Cardiac muscle cell (in vitro differentiated cells and primary cell): ENCODE measurements at places on chromosomes 11 and 22. TPM values are rescaled to one million over a fixed set of nuclear protein-coding genes. Genes with fewer than 3 reads are reported as not detected.
A peak's percentile ranks its signal among the peaks of the same experiment; 100 is the strongest.

DNA sequence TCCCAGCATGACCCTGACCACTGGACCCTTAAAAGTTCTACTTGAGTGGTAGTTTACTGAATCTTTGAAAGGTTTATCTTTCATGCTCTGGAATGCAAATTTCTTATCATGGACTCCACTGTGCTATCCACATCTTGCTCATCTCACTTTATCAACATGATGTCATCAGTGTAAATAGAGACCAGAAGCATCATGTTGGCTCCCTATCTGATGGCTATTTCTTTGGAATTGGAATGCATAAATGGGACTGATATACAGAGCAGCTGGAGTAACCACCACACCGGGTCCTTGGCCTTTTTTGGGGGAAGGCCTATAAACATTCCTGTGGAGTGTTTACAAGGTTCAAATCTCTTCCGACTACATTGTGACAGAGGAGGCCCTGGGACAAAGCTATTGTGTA lies 74.1 kb upstream of the CEP126 start:
- DNase-seq, result no peak
- no peak overlapping the region for H3K27ac ChIP-seq
- no peaks in the 10 kb centered on the region for H3K4me1 ChIP-seq
- no peaks in the 10 kb centered on the region for H3K36me3 ChIP-seq
- no peak overlapping the region for H3K4me3 ChIP-seq
- no peaks in the 10 kb centered on the region for H3K27me3 ChIP-seq

DNA sequence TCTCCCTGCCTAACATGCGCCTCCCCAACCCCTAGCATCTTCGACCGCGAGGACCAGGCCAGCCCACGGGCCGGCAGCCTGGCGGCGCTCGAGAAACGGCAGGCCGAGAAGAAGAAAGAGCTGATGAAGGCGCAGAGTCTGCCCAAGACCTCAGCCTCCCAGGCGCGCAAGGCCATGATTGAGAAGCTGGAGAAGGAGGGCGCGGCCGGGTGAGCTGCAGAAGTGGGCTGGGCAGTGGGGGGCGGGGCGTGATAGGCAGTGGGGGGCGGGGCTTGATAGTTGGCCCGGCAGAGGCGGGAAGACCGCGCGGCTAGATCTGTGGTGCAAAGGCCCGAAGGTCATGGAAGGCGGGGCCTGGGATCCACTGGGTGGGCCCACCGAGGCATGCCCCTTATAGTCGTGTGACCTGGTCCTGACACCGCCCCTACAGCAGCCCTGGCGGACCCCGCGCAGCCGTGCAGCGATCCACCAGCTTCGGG lies 8.7 kb downstream of the SELENOM start:
- H3K4me3 ChIP-seq, result no peak overlapping the region
- no peak overlapping the region for H3K27ac ChIP-seq
- H3K27me3 ChIP-seq, result no peaks in the 10 kb centered on the region
- H3K36me3 ChIP-seq, result no peaks in the 10 kb centered on the region
- peak; percentile 70 for DNase-seq
- peaks cover 4% of the 10 kb centered on the region for H3K4me1 ChIP-seq

- no peak overlapping the region for H3K27ac ChIP-seq
- no peaks in the 10 kb centered on the region for H3K27me3 ChIP-seq
- no peak for DNase-seq
- no peak overlapping the region for H3K4me3 ChIP-seq
- H3K36me3 ChIP-seq, result no peaks in the 10 kb centered on the region
Observed at GRCh38 chr11:5129457-5129877, 8.7 kb downstream of the OR52A5 start.

DNA sequence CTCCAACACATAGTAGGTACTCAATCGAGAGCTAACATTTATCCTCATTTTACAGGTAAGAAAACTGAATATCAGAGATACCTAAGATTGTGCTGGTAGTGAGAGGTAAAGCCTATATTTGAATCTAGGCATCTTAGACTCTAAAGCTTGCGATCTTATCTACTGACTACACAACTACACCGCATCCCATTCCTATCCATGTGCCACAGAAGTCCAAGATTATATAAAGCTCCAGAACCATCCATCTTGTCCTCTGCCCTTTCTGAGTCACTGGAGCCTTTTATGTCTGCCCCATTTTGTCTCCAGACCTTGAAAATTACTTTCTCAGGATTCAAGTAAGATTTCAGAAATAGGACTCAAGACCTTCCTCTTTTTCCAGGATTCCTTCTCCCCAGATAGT lies 84.4 kb downstream of the OR5AK2 start:
- H3K36me3 ChIP-seq, result no peaks in the 10 kb centered on the region
- peak; percentile 31 for DNase-seq

Gene CHRDL2
- not detected in 2 replicates for total RNA-seq
